Skeletal muscle cell (primary cell): ENCODE measurements at places on chromosomes 1 and 21.

- no peak for DNase-seq
These were observed 113.0 kb downstream of the DMRTB1 start for GRCh38 chr1:53572065-53572814.

DNA sequence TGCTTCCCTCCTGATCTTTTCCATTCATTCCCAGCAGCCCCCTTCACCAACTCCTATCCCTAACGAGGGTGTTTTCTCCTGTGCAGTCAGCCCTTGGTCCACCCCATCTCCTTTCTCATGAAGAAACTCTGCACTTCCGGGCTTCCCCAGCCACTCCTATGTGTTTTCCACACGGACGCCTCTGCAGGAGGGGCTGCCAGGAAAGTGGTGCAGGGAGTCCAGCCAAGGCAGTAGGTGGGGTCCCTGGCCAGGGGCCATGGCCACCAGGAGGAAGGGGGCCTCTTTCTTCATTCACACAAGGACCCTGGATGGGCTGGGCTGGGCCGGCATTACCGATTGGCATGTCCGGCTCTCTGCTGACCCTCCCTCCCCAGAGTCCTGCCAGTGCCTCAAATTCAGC, 72.8 kb upstream of the EFHD2 start:
- DNase-seq, result no peak

- DNase-seq, result no peak
These were observed 9.5 kb downstream of the MR1 start for GRCh38 chr1:181043025-181043888.

- DNase-seq, result no peak
These were observed 5.9 kb upstream of the SIPA1L2 start for GRCh38 chr1:232635778-232636356.

- DNase-seq, result no peak
These were observed 308.8 kb downstream of the AJAP1 start for GRCh38 chr1:4963251-4963650.

DNA sequence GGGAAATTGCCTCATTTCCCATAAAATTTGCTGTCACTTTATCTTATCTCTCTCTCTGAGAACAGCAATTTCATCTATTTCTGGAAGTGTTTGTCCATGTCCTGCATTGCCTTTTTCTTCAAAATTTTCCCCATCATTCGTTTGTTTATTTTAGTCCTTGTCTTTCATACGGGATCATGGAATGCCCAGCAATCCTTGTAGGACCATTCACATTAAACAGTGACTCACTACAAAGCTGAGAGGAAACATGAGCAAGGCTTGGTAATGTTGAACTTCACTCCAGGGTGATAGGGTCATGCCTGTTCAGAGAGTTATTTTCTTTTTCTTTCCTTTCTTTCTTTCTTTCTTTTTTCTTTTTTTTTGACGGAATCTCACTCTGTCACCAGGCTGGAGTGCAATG, 32.2 kb upstream of the HNRNPU start:
- DNase-seq, result peak; percentile 34

- no peak for DNase-seq
These were observed 11.1 kb downstream of the FLG start for GRCh38 chr1:152313970-152314369.

- no peak for DNase-seq
These were observed 123.3 kb upstream of the GRIK3 start for GRCh38 chr1:37157634-37158033.

DNA sequence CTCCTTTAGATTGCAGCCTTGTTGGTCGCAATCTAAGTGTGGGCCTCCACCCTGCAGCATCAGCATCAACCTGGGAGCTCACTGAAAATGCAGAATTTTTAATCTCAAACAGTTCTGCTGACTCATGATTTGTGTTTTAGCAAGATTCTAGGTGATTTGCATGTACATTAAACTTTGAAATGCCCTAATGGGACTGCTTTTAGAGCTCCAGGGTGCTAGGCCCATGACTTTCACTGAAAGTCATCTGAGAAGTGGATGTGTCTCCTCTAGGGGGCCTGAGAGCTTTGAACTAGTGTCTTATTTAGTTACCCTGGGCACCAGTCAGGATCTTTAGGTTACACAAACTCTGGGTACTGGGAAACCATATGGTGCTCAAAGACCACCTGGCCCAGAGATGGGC, 9.0 kb downstream of the TRIM67 start:
- no peak for DNase-seq

- DNase-seq, result no peak
These were observed 37.6 kb upstream of the CTBS start for GRCh38 chr1:84611796-84612195.

GRCh38 chr1:4668743-4669700, 14.6 kb downstream of the AJAP1 start:
- no peak for DNase-seq
